ENCODE measurements at places on chromosomes 11 and 22.

DNA sequence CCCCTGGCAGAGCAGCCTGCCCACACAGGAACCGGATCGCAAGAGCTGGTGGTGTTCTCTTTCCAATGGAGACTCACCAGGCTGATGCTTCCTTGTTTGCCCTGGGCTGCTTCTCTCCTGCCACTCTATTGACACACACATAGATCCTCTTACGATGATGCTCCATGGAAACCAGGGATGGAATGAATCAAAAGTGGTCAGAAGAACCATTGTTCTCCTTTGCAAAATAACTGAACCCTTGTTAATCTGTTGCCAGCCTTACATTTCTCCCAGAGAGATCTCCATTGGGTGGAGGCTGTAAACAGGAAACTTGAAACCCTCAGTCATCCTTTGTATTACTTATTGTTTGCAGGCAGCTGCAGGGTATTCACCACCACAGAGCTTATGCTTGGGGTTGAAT, 24.6 kb upstream of the LDLRAD3 start:
- DNase-seq = no peak

GRCh38 chr11:64568041-64568571, 22.9 kb upstream of the SLC22A12 start:
- no peak for DNase-seq

GRCh38 chr11:111124724-111125123, 120.8 kb upstream of the POU2AF2 start:
- no peak for DNase-seq

- no peak for DNase-seq
Measured at GRCh38 chr11:62497132-62497801, 49.3 kb downstream of the AHNAK start.

- no peak for DNase-seq
Measured at GRCh38 chr22:39623603-39624500, 53.3 kb downstream of the CACNA1I start.

- peak; percentile 78 for DNase-seq
Measured at GRCh38 chr11:111982019-111982464, 43.2 kb upstream of the DLAT start.
